G401 (cell line): ENCODE measurements at places on chromosomes 11 and 22.

- no peak for DNase-seq
Observed at GRCh38 chr11:131672191-131672590, 301.8 kb downstream of the NTM start.

GRCh38 chr11:66195867-66196266, 72.6 kb upstream of the RAB1B start:
- no peak for DNase-seq

DNA sequence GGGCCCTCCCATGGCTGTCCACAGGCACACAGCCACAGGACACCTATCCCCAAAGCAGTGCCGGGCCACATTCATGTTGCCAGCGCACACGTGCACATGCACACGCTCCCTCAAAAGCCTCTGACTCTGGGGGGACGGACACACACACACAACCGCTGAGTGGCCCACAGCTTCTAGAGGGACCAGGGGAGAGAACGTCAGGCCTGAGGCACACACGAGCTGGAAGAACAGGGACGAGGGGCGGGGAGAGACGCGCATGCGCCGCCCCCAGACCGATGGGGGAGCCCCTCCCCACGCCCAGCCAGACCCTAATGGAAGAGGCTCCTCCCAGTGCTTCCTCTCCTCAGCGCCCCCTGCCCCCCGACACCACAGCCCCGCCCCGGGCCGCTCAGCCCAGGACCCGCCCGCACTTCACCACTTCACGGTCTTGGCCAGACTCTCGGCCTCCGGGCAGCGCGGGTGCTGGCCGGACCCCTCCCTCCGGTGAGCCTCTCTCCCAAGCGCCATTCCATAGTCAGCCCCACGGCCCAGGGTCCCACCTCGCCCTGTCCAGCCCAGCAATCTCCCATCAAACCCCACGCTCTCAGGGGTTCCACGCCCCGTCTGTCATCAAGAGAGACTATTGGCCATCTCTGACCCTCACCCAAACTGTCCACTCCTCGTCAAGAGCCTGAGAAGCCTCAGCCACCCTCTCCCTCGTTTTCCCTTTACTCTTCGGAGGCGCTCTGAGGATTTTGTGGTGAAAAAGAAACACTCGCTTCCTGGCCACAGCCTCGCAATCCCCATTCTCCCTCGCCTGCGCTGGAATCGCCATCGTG, 11.7 kb downstream of the NRXN2 start:
- no peak for DNase-seq

DNA sequence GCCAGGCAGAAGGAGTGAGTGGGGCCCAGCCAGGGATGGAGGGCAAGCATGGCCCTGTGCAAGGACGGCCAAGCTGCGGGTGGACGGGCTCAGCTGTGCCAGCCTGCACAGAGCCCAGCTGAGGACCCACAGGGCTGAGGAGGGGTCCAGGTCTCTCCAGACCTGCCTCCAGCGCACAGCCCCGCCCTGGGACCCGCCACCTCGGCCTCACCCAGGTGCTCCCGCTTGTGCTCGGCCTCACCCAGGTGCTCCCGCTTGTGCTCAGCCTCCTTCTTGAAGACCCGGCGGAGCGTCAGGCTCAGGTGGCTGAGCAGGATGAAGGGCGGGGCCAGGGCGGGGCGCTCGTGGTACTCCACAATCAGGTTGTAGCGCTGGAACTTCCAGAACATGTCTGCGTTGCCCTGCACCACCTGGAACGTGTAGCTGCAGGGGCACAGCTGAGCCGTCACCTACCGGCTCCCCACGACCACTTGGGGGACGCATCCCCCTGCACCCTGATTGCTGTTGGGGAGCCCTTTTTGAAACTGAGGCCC, 6.4 kb downstream of the TSSC4 start:
- no peak for DNase-seq
